ENCODE measurements at places on chromosomes 1 and 21.
A peak's percentile ranks its signal among the peaks of the same experiment; 100 is the strongest.

GRCh38 chr1:117098287-117098890 is 23.2 kb downstream of the TRIM45 start:
- DNase-seq: no peak

DNA sequence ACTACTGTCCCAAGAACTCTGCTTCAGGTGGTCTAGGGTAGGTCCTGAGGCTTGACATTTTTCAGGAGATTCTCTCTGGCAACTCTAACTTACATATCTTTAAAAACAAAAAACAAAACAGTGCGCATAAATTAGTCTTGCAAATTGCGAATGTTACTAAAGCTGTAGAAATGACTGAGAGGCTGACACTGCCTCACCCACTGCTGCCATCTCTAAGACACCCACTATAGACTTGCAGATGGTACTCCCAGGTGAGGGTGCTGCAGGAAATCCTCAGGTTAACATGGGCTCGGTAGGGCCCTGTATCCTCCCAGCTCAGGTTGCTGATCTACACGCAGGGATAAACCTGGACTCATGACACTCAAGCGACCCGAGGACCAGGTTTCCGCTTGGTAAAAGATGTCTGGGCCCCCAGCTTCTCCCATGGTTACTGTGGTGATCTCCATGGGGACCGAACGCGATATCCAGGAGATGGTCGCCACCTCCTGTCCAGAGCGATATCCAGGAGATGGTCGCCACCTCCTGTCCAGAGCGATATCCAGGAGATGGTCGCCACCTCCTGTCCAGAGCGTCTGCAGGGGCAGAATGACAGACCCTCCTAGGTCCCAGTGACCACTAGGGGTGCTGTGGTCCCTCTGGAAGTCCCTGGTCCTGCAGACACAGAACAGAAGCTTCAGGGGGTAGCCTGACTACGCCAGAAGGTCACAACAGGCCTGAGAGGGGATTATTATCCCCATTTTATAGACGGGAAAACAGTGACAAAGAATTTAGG is 16.2 kb upstream of the LY9 start:
- DNase-seq: peak; percentile 49

DNA sequence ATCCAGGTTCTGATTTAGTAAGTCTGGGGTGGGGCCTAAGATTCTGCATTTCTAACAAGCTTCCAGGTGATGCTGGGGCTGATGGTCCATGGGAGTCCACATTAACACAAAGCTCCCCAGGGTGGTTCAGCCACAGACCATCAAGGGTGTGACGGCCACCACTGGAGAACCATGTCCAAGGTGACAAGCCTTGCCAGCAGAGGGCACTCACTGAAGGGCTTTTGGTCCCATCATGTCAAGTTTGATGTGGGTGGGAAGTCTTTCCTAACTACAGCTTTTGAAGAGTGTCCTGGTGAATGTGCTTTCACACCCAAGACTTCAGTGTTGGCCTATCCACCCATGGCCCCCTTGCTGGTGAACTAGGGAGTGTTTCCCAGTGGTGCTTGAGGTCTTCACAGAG is 67.1 kb downstream of the UBE2T start:
- no peak for DNase-seq

DNA sequence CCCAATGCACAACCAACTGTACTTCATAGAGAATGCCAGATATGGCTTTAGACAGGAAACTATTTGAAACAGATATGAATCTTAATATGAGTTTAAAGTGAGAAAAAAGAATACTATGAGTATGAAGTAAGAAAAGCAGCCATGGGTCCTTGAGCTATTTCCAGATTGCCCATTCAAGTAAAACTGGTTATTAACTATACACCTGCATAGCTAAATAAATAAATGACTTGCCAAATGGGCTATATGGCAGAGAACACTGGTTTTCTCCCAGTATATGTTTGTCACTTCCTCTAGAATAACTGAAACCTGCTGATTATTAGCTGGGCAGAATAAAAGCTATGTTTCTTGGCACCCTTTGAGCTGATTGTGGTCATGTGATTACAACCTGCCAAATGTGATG is 17.0 kb upstream of the CD1C start:
- DNase-seq: no peak

DNA sequence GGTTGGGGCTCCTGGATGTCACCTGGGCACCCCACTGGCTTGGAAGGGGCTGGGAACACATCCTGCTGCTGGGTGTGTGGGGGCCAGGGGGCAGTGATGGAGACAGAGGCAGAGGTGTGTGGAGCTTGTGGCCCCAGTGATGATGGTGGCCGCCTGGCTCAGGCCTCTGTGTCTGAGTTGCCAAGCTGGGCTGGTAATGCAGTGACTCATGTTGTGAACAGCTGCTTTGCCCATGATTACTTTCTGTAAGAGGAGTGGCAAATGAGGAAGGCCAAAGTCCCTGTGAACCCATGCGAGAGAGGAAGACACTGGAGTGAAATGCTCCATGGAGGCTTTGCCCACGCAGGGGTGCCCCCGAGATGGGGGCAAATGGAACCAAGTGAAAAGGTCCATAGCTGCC is 86.8 kb downstream of the KCNJ6 start:
- DNase-seq: no peak

GRCh38 chr1:15885701-15886610 is 38.4 kb downstream of the SPEN start:
- DNase-seq: peak; percentile 86

DNA sequence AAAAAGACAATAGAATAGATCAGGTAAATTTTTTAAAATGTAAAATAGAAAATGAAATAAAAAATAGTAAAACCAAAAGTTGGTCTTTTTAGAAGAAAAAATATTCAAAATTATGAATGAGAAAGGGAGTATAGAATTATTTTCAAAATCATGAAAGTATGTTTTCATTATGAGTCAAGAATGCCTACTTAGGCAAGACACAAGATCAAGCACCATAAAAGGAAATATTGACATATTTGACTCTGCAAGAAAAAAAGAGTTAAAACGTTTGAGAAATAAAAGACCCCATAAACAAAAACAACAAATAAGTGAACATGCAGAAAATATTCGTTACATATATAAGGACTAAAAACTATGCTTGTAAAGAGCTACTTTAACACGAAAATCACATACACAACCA is 4.8 kb upstream of the COX20 start:
- DNase-seq: no peak

DNA sequence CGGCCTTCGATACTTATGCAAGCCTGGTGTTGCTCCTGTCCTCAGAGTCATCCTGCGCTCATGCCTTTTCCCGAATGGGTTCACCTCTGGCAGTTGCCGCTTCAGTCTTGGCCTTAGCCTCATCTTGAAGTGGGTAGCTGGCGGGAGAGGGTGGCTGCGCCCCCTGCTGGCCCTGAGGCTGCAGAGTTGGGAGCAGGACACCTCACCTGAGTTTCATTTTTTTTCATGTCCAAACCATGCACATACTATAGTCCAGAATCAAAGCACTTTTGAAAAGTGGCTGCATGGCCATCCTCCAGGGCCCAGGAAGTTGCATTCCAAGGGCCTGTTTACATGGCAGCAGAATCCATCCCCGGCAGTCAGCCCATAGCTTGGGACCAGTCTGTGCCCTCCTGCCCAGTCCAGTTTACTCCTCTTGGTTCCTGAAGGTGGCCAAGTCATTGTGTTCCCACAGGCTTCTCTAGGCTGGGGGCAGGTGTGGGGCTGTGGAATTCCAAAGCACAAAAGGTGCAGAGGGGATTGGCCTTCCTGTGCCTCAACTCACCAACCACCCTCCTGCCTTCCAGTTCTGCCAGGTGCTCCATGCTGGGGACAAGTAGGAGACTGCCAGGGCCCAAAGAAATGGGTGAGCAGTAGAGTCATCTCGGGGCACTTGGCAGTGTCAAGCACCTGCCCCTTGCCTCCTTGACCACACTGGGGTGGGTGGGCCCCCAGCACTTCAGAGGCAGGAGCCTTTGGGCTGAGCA is 44.0 kb downstream of the YARS1 start:
- DNase-seq: peak; percentile 85

- DNase-seq: no peak
Observed at GRCh38 chr1:227257964-227258363, 60.3 kb downstream of the CDC42BPA start.

GRCh38 chr1:160204526-160205241 is 500 bp upstream of the PEA15 start:
- DNase-seq: no peak

DNA sequence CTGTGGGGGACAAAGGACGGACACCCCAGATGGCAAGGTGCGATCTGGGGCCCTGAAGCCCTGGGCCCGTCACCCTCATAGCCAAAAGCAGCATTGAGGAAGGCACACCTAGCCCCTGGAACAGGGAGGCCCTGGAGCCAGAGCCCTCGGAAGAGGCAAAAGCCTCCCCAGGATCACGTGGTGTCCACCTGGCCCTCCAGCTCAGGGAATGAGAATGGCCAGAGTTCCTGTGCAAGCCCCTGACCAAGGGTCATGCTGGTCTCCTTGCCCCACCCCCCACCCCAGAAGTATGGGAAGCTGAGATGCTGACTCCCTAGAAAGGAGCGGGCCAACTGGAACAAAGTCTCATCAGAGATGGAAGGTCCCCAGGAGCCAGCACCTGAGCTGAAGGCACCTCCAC is 1.0 kb upstream of the PDZK1IP1 start:
- DNase-seq: no peak

- DNase-seq: peak; percentile 8
Observed at GRCh38 chr21:34582506-34583150, 32.3 kb downstream of the RCAN1 start.

DNA sequence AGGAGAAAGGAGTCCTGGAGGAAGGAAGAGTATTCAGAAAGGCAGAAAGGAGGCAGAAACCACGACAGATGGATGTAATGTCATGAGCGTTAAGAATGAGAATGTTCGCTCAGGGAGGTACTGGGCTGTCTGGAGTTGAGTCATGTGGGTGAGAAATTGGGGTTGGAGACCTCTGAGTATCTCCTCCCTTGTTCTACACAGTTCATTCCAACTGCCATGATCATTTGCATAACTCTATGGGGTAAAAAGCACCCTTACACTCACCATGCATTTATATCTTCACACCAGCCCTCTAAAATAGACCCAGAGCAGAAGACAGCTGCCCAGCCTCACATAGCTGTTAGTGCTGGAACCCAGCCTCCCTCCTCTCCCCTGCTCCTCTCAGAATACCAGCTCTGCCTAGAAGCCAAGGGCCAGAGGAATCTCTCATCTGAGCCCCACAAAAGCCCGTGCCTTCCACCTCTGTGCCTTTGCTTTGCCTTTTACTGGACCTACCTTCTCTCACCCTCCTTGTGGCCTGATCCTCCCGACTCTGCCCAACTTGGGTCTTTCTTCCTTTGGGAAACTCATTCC is 85.2 kb downstream of the BEND5 start:
- DNase-seq: no peak

- no peak for DNase-seq
Observed at GRCh38 chr1:204509186-204509635, 7.0 kb upstream of the MDM4 start.

DNA sequence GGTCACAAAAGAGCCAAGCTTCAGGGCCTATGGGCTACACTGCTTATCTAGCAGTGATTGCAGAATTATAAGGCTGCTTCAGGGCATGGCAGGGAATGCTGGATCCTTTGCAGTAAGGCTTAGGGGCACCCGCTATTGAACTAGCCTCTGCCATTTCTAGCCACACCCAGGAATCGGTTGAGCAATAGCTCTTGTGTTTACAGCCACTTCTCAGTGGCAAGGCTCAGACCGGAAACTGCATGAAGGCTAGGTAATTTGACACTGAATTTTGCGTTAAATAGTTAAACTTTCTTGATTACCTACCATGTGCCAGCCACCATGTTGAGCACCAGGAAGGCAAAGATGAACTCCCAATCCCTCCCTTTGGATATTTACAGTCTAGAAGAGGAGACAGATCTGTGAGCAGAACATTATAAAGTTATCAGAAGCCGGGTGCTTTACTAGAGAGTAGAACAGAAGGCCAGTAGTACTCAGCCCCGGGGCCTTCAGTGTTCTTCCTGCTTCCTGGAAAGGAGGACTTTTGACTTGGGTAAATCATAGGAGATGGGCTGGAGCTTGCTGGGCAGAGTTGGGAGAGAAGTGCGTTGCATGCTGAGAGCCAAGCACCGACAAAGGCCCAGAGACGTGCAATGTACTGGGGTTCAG is 98.6 kb upstream of the LPGAT1 start:
- DNase-seq: no peak

DNA sequence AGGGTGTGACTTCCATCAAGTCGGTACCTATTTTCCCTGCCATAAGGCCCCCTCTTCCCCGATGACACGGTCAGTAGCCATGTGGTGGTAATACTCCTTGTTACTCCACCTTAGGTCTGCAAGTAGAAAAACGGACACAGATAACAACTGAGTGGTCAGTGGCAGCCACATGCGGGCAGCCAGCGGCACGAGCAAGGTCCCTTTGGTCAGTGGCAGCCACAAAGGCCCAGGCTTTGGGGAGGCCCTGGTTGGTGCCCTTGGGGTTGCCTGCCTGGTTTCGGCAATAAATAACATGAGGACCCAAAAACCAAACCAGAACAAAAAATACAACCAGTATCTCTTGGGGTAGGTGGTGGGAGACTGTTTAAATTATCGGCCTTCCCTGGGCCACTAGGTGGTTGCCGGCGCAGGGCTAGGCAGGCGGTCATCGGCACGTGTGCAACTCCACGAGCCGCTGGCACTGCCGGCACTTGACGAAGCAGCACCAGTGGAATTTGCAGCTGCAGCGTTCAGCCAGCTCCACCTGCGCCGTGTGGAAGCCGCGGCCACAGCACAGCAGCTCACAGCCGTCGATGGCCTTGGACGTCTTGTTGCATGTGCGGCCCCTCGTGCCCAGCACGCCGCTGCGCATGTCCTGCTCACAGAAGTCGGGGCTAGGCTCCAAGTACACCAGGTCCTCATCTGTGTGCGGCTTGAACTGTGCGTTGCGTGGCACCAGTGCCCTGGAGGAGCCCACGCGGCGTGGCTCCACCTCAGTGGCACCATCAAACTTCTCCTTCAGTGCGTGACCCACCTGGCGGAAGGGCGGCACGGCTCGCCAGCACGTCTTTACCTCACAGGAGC is 23.1 kb downstream of the WNT4 start:
- no peak for DNase-seq

GRCh38 chr21:30271156-30271555 is 11.6 kb downstream of the KRTAP24-1 start:
- no peak for DNase-seq

GRCh38 chr1:31732343-31732742 is 28.5 kb upstream of the COL16A1 start:
- DNase-seq: no peak

DNA sequence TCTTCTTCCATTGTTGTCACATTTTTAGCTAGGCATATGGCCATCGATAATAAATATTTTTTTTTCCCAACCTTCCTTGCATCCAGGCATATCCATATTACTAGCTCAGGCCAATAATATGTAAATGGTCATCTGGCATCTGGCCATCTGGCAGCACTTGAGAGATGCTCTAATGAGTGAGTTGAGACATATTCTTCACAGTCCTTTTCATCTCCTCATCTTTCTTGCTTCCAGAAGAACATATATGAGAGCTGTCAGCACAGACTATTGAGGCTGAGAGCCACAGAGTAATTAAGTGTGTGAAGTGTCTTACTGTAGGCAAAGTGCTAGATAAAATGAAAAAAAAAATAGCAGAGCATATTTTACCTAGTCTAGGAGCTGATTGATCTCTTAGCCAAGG is 628.4 kb upstream of the TMPRSS15 start:
- DNase-seq: no peak

GRCh38 chr1:117575586-117576225 is 30.1 kb upstream of the TENT5C start:
- DNase-seq: no peak

- no peak for DNase-seq
Observed at GRCh38 chr1:40389322-40389803, 15.8 kb downstream of the SMAP2 start.
